ENCODE measurements at places on chromosomes 13 and 19.

DNA sequence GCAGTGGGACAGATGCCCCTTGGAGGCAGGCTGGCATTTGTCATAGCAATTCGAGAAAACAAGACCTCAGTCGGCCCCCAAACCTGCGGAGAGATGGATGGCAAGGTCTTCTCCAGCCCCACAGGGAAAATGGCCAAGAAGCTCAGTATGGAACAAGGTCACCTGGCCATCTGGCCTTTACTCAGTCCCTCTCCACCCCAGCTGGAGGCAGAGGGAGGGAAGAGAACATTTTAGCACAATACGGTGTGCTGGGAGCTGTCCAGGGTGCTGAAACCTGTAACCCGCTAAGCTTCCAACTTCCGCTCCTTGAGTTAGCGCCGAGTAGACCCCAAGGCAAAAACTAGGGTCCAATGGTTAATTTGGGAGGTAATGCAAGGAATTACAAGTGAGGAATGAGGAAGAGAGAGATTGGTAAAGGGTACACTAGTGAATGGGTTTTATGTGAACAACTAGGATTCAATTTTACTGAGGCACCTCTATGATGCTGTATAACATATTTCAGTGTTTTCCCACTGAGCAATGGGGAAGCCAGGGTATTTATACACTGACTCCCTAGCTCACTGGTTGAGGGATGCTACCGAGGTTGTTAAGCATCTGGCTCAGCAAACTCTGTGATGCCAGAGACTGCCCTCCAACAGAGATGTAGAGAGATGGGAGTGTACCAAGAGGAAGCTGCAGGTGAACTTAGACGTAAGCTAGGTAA, 64.3 kb downstream of the CACNA1A start:
- peak; percentile 12 for DNase-seq

- no peak for DNase-seq
Measured at GRCh38 chr13:90121784-90122183, 1225.7 kb upstream of the MIR17HG start.

- no peak for DNase-seq
Measured at GRCh38 chr19:35349614-35350521, 2.2 kb downstream of the FFAR1 start.

GRCh38 chr13:91722267-91722884, 324.0 kb downstream of the GPC5 start:
- no peak for DNase-seq

GRCh38 chr13:23598369-23598768, 28.2 kb downstream of the TNFRSF19 start:
- no peak for DNase-seq

Data from inflammatory macrophage treated with lipopolysaccharide for 1 hour (primary cell).